ENCODE measurements at places on chromosomes 3 and 15.

DNA sequence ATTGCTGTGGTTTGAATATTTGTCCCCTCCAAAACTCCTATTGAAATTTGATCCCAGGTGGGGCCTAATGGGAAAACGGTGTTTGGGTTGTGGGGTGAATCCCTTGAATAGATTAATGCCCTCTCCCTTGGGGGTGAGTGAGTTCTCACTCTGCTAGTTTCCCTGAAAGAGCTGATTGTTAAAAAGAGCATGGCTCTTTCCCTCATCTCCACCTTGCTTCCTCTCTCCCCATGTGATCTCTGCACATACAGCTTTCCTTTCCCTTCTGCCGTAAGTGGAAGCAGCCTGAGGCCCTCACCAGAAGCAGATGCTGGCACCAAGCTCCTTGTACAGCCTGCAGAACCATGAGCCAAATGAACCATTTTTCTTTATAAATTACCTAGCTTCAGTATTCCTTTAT is 394.9 kb upstream of the WNT5A start:
- no peak for DNase-seq

DNA sequence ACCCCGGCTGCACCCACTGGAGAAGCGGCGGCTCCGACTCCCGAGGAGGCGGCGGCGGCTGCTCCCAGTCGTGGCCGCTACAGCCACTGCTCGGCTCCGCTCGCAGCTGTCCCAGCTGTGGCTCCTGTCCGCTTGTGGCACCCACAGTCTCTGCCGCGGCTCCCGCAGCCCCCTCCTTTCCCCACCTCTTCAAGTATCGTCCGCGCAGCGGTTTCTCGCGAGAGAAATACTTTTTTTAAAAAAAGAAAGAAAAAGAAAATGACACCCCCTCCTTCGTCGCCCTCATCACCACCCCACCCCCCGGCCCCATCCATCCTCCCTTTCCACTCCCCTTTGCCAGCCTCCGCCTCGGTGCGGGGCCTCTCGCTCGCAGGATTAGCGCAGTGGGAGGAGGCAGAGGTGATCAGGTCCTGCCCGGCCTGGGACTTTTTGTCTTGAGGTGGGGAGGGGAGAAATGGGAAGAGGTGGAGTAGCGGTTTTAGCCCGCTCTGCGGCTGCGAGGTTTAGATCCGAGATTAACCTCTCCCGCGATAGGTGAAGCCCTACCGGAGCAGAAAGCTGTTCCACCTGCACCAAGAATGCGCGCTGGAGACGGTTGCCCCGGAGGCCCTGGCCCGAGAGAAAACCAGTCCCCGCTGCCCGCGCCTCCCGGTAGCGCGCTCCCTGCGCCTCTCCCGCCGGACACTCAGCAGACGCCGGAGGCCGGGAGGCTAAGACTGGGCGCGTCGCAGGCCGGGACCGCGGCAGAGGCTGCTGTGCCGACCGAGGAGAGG is at the start of gene FBN1:
Gene FBN1 (minus strand): TSS at position 152 of the 773 bp plus-strand sequence. CDS start 940 bp downstream, outside the sequence.
- DNase-seq = peak; percentile 86

GRCh38 chr3:183265834-183266417 is 12.9 kb downstream of the B3GNT5 start:
- no peak for DNase-seq

GRCh38 chr3:154972951-154973350 is 107.2 kb upstream of the MME start:
- DNase-seq = no peak

DNA sequence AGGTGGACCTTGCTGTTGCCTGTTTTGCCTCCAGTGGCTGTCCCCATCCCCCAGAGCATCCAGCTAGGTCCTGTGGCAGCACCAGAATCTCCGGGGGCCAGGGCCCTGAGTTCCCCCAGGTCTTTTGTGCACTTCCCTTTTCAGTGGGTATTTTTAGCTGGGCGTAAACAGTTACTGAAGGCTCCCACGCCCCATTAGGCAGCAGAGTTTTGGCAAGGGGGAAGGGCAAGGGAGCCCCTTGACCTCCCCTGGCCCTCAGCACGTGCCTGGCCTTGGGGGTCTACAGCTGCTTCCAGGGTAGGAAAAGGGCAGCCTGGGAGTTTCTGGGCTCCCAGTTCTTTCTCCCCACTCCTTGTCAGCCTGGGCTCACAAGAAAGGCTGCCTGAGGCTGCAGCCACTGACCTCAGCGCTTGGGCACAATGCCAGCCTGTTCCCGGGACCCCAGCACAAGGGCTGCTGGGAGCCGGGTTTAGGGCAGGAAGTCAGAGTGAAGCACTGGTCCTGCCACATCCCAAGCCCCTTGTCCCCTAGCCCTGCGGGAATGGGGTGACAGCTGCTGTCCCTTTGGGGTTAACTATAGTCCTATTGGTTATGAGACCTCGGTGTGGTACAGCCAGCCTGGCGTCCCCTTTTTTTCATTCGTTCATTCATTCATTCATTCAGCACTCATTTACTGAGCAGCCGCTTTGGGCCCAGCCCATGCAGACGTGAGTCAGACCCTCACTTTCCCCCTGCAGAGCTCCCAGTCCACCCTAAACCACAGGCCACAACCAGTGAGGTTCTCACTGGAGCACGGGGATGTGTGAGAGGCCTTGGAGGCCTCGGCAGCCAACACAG is 8.4 kb downstream of the CSK start:
- DNase-seq = peak; percentile 75

- no peak for DNase-seq
Measured at GRCh38 chr3:17192995-17193394, 308.2 kb downstream of the PLCL2 start.

GRCh38 chr3:166669781-166670180 is 710.3 kb downstream of the ZBBX start:
- no peak for DNase-seq

DNA sequence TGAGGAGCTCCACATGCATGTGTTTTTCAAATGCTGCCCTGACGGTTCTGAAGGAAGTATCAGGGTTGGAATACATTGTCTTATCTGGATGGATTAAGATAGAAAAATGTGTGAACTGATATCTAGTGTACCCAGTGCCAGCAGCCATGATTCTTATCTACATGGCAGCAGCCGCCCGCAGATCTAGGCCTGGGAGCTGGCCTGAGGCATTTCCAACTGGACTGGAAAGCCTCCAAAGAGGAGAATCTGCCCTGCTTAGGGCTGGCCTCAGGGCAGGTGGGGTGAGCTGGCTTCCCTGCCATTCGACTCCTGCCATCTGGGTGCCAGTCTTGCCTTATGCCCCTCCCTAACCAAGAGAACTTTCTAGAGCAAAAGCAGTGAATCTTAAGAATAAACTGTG is 125.8 kb downstream of the SSR3 start:
- no peak for DNase-seq

GRCh38 chr3:50358355-50358910 is 888 bp downstream of the TMEM115 start:
- no peak for DNase-seq

DNA sequence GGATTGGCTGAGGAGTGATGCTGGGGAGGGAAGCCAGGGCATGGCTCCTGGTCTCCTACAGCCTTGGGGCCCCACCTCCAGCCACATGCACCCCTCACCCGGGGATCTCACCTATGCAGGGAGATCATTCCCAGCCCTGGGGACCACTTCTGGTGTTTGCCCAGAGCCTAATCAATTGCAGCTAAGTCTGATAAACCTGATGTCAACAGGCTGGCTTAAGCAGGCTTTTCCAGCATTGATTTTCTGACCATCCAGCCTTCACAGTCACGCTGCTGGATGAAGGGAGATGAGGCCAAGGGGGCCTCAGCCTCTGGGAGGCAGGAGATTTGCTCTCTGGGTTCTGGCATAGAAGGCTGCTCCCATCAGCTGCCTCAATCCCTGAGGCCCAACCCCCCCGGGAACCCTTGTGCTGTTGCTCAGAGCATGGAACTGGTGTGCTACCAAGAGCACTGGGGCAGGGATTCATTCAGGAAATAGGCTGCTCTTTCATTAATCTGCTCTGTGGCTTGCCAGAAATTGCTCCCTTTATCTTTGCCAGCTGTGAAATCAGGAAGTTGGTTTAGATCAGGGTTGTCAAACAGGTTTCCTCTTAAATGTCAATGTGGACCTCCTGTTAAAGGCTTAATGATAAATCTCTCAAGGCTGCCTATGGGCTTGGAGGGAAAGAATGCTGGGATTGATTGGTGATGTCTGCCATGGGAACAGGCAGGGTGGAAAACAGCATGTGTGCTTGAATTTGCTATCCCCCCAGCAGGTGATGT is 19.0 kb downstream of the FAM3D start:
- DNase-seq = no peak

DNA sequence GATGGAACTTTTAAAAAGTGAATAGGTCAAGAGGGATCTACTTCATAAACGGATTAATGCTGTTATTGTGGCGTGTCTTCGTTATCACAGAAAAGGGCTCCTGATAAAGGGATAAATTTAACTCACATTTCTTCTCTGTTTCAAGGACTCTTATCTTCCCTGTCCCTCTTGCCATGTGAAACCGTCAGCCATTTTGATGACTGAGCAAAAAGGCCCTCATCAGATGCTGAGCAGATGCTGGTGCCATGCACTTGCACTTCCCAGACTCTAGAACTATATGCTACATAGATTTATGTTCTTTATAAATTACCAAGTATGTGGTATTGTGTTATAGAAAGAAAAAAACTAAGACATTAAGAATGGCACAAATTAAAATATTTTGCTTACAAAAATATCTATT is 1011.8 kb upstream of the GBE1 start:
- DNase-seq = no peak

- DNase-seq = no peak
Measured at GRCh38 chr3:95297581-95297980, 1234.7 kb downstream of the NSUN3 start.

DNA sequence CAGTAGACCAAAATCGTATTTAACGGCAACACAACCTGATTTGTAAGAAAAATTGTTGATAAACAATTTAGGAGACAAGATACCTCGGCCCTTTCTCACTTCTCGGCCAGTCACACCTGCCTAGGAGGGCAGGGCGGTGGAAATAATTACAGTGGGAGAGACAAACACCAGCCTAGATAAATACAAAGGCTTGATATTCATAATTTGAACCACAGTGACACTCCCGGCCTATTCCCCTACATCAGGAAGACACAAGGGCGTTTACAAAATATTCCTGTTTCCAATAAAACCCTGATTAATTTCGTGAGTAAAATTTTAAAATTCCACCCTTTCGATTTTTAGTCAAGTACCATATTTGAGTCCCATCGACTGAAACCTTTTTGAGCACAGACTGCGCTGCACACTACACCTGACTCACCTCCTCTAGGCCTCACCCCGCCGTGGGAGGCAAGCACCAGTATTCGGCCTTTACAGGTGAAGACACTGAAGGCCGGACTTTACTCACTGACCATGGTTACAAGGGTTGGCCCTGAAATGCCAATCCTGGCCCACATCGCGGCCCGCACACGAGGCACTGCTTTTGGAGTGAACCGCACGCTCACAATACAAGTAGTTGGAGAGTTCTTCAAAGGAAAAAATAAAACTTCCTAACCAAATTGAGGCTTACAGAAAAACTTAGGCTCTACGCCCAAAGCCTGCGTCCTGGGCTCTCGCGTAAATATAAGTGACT is 794 bp downstream of the ARPP19 start:
- peak; percentile 29 for DNase-seq

DNA sequence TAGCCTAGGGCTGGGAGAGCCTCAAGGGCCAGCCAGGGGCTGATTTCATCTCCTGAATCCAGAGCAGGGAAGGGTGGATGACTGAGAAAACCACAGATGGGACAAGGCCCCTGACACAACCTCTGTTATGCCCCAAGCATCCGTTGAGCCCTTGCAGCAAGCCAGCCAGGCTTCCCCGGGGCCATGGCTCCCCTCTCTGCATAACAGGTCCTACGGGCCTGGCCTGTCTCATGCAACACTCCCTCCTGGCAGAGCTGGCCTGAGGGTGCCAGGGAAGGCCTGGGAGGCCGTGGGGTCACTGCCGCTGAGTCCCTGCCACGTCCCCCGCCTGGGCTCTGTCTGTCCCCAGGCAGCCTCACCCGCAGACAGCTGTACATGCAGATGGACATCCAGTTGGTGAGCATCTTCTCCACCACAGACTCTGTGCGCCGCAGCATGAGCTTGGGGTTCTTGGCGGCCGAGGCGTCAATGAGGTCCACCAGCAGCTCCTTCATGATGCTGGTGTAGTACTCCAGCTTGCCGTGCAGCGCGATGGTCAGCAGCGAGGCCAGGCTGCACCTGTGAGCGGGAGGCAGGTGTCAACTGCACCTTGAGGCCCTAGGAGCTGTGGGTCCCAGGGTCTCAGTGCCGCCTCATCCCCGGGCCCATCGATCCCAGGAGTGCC is 22.1 kb downstream of the H1-8 start:
- DNase-seq = no peak

DNA sequence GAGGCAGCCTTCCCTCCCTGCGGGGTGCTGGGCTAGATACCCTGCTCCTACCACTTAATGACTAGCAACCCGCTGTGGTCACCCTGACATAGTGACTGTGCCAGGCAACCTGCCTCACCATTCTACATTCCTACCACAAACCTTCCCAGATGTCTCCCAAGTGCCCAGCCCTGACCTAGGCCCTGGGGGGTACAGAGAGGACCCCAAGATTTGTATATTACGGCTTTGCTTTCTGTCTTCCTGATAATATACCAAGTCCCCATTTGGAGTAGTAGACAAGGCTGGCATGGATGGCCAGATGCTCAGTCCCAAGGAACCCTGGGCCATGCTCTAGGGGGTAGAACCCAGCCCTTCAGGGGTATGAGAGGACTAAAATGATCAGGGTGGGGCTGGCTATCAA is 31.0 kb downstream of the ESYT3 start:
- no peak for DNase-seq

DNA sequence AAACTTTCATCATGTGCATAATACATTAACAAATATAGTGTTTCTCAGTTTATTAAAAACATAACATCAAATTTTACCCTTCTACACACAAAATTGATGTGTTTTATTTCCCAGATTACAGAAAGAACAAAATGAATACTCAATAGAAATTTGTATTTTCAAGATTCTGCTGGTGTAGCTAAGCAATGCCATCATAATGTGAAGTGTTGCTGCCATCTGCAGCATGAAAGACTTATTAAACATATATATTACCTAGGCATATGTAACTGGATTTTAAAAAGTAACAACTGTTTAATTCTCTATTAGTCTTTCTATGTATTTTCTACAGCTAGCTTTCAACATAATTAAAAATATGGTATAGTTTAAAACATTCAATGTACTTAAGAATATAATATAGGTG is 27.5 kb downstream of the PLSCR5 start:
- peak; percentile 48 for DNase-seq

DNA sequence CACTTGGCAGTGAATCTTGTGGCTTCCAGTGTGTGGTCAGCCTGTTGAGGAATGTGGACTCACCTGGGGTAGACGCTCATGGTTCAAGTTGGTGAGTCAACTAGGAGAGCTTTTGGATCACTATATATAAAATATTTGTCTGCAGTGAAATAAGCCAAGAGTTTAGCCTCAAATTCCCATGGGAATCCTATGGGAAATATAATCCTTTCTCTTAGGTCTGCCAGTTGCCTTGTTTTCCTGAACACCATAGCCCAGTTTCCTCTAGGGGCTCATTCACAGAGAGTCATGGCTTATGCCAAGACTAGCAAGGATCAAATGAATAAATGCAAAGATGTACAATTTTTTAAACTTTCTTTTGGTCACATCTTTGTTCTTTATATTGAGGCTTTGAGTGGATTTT is 100.1 kb upstream of the NPHP3 start:
- DNase-seq = no peak
